ENCODE measurements at places on chromosomes 4 and X.

GRCh38 chr4:56648021-56648823 is 32.9 kb downstream of the HOPX start:
- no peak for DNase-seq

GRCh38 chr4:182894681-182895275 is 22.4 kb downstream of the DCTD start:
- no peak for DNase-seq

DNA sequence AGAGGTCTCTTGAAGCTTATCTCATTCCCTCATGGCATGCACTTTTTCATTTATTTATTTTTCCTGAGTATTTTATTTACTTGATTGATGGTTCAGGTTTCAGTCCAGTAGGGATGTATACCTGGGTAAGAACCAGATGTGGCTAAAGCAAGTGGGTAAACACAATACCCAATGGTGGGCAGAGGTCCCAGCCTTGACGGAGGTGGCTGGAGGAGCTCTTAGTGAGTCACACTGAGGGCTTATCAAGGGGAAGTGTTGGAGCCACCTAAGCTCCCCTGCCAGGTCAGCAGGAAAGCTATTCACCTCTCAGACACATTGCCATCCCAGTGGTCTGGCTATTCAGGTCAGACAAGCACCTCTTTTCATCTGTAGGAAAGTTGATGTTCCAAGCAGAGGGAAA is 236.2 kb upstream of the MAGEB16 start:
- no peak for DNase-seq

DNA sequence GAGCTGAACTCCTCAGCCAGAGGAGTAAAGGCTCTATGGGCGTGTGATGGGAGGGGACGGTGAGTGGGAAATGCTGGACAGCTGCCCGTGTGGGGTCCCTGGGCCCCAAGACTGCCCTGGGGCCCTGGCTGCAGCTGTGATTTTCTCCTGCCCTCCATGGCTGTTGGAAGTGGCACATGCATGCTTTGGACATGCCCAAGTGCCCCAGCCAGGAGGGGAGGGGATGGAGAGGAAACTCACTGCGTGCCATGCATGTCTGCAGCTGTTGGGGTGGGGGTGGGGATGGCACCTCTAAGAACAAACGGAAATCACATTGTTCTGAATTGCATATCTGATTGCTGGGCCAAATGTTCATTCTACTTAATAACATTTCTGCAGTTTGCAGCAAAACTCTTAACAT is 52.4 kb downstream of the MID2 start:
- DNase-seq, result no peak

GRCh38 chr4:102563000-102563399 is 61.8 kb downstream of the NFKB1 start:
- DNase-seq, result no peak

GRCh38 chr4:7909463-7910262 is 30.0 kb downstream of the AFAP1 start:
- no peak for DNase-seq

GRCh38 chrX:78029663-78030062 is 60.2 kb upstream of the PGAM4 start:
- no peak for DNase-seq

DNA sequence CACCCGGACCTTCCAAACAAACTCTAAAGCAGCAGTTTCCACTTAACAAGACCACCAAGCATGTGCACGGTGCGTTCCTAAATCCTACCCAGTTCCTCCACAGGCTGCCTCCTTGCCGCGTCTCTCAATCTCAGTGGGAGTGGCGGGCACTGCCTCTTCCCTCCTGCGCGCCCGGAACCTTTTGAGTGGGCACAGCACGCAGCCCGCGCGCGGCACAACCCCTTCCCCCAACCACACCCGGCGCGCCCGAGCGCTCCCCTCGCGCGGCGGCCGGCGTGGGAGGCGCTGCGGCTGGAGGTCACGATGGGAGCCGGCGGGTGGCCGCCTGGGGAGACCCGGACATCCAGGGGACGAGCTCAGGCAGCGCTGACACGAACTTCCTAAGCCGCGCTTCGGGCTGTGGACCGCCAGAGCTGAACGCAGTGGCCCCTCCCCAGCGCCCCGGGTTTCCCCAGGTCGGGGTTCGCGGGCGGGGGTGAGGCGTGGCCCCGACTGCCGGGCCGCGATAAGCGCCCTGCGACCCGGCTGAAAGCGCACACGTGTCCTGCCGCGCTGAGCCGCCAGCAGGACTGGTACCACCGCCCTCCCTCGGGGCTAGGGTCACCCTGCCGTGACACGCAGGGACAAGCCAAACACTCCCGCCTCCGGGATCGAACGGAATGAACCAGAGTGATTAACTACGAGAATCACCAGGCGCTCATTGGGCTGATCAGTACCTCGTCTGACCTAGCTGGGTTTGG is at the start of gene ABCG2:
Gene ABCG2, minus strand, starts transcription at position 151 of the 740 bp plus-strand sequence. CDS start 18,644 bp downstream, outside the sequence.
- peak; percentile 71 for DNase-seq

- DNase-seq, result no peak
Measured at GRCh38 chr4:4419896-4420295, 33.0 kb downstream of the NSG1 start.

DNA sequence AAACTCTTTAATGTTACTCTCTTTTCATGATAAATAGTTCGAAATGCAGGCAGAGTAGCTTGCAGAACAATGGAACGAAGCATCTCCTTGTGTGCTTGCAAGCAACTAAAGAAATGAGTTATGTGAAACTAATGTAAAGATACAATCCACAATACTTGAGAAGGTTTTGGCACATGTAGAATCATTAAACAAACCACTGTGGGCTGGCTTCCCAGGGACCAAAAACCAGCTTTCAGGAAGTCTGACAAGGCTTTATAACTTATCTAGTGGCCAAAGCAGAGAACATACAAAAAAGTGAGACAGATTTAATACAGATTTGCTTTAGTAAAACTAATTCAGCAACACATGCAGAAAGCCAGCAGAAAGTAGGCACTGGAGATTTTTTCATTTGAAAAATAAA is 1673.8 kb upstream of the AGA start:
- DNase-seq, result no peak

DNA sequence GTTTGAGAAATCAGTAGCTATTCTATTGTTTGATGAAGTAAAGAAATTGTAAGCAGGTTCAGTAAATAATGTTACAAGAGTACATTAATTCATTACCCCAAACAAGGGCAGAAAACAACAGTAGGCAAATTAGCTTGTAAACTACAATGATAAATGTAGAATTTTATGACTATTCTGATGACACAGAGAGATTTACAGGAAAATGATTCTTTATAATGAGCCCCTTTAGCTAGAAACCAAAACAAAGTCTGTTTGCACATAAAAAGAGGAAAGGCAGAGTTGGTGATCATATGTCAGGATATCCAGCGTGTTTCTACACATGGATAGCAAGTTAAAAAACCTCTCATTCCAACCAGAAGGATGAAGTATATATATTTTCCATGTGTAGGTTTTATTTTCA is 204.8 kb downstream of the CFAP299 start:
- DNase-seq, result no peak

GRCh38 chr4:37389967-37390580 is 145.5 kb downstream of the NWD2 start:
- no peak for DNase-seq

- DNase-seq, result no peak
Measured at GRCh38 chrX:44415639-44416386, 72.3 kb upstream of the EFHC2 start.

GRCh38 chrX:45007598-45007997 is 134.6 kb downstream of the KDM6A start:
- no peak for DNase-seq

- no peak for DNase-seq
Measured at GRCh38 chr4:24403265-24403664, 181.1 kb downstream of the DHX15 start.

DNA sequence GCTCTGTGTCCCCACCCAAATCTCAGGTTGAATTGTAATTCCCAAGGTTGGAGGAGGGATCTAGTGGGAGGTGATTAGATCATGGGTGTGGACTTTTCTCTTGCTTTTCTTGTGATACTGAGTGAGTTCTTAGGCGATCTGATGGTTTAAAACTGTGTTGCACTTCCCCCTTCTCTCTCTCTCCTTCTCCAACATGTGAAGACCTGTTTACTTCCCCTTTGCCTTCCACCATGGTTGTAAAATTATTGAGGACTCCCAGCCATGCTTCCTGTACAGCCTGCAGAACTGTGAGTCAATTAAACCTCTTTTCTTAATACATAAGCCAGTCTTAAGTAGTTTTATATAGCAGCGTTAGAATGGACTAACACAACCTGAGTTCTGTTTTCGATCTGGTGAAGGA is 738.2 kb downstream of the ARAP2 start:
- DNase-seq, result no peak

DNA sequence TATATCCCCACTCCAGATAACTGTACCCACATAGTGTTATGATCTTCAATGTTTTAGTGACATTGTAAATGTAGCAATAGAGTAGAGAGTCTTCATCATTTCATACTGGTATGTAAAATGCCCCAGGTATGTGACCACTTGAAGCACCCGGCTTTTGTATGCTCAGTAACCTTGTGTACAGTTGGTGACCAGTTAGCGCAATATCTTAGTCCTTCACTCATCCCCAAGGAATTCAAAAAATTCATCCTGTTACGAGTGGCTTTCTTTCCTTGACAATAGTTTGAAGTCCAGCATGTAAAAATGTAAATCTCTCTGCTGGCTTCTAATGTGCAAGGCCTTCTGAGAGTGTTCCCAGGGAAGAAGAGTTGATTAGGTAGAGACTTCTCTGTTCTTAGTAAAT is 145.6 kb downstream of the ARX start:
- DNase-seq, result no peak

- DNase-seq, result no peak
Measured at GRCh38 chrX:19377799-19378198, 34.1 kb downstream of the PDHA1 start.

DNA sequence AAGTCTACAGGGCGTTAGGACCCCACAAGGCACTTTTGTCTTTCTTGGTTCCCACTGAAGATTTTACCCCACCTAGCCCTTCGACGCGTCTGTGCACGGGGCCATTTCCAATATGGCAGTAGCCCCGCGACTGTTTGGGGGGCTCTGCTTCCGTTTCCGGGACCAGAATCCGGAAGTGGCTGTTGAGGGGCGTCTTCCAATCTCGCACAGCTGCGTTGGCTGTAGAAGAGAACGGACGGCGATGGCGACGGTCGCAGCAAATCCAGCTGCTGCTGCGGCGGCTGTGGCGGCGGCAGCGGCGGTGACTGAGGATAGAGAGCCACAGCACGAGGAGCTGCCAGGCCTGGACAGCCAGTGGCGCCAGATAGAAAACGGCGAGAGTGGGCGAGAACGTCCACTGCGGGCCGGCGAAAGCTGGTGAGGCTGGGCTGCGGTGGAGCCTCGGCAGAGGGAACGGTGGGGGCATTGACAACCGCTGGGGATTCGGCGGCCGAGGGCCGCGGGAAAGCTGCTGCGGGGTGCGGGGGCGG is at the start of gene USP11:
Gene USP11, plus strand, starts transcription at position 207 of the 530 bp plus-strand sequence. Its CDS starts 35 bp downstream, at position 242.
- DNase-seq, result peak; percentile 68

DNA sequence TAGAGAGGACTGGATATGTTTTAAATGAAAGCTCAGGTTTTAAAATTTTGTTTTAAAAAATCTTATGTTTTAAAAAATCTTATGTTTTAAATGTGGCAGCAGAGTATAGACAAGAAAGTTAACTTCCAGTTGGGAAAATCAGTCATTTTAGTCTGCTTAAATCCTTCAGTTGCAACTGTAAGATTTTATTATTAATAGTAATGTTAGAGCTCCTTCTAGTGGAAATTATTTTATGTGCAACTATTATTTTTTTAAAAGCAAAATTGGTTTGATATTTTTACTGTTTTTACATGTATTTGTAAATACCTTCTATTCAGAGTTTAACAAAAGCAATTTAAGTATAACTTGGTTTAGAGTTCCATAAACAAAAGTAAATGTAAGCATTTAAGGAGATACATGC is 8.5 kb upstream of the NUDT6 start:
- DNase-seq, result no peak

GRCh38 chr4:96675416-96675815 is 835.5 kb downstream of the PDHA2 start:
- DNase-seq, result no peak

DNA sequence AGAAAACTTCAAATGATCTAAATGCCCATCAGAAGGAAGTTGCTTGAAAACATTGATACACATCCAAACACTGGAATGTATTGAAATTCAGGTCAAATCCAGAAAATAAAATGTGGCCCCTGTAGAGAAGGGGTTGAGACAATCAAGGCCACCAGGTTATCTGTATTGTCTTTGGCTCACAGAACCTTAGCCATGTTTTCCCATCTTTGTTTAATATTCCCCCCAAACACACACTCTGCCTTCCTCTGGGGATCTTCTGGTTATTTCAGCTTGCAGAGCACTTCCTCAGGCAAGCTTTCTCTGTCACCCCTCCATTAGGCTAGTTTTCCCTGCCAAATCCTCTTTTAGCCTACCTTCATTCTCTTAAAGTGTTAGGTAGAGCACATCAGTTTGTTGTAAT is 30.5 kb downstream of the PAGE2 start:
- DNase-seq, result no peak

DNA sequence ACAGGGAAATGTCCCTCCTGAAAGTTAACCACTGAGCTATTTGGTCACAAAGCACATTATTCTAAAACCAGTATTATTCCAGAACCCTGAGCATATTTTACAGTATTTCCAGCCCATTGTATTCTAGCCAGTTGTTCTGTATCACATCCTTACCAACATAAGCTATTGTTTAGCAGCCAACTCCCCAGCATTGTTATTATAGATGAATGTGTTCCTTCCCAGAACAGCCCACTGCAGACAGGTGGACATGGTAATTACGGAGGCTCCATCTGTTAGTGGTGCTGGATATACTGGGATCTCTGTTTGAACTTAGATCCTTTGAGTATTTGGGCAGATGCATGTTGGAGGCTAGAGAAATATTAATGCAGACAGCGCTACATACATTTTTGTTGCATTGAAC is 126.1 kb downstream of the MGST2 start:
- no peak for DNase-seq

DNA sequence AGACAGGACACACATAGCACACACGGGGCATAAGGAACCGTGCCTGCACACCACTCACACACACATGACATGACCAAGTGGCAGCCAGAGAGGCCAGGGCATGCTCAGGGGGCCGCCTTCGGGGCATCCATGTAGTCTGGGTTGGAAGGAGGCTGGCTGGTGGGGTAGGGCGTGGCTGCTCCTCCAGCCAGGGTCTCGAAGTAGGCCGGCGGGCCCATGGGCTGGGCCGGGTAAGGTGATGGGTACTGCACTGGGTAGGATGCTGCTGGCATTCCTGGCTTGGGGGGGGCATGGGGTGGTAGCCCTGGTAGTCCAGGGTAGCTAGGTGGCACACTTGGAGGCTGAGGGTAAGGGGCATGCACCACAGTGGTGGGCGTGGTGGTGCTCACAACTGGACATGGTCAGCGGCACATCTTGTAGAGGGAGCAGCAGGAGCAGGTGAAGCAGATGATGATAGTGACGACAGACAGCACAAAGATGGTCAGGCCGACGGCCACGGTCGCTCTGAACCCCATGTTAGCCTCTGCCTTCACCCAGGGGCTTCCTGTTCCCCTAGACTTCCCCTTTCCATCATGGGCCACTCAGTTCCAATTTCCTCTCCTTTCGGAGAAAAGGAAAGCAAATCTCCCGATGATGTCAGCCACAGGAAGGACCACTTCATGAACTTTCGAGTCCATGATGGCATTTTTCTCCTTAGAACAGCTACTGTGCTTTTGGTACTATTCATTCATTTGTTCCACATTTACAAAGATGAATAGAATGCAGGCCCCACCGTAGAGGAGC is 10.9 kb upstream of the DDX3X start:
- DNase-seq, result no peak

DNA sequence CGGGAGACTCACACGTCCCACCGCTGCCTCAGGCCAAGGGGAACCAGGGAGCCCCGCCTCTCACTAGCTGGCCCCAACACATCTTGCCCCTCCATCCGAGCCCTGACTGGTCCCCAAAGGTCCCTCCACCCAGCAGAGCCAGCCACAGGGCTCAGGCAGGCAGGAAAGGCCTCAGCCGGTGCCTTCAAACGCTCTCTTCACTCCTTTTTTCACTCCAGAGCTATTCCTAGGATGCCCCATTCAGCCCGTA is 1.5 kb upstream of the ARHGAP4 start:
- no peak for DNase-seq

Data from activated naive CD8-positive, alpha-beta T cell treated with anti-CD3 and anti-CD28 coated beads for 36 hours (primary cell).